ENCODE measurements at places on chromosomes 7 and 10.

DNA sequence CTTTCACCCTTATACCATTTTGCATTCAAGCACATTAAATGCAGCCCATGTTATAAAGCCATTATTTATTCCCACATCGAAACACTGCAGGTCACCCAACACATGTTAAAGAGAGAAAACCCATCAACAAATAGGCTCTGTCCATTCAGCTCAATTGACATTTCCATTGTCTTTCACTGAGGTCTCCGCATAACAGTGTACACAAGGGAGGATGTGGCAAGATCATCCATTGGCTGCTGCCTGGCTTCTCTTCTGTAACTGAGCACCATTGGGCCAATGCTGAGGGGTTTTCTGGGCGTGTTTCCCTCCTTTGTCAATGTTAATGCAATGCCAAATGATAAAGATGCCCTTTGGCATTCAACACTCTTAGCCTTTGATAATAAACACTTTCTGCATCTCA, 278.1 kb upstream of the SP4 start:
- DNase-seq, result no peak

GRCh38 chr10:122161795-122162194, 109.3 kb upstream of the BTBD16 start:
- no peak for DNase-seq

GRCh38 chr10:132057191-132057681, 8.5 kb upstream of the JAKMIP3 start:
- no peak for DNase-seq

DNA sequence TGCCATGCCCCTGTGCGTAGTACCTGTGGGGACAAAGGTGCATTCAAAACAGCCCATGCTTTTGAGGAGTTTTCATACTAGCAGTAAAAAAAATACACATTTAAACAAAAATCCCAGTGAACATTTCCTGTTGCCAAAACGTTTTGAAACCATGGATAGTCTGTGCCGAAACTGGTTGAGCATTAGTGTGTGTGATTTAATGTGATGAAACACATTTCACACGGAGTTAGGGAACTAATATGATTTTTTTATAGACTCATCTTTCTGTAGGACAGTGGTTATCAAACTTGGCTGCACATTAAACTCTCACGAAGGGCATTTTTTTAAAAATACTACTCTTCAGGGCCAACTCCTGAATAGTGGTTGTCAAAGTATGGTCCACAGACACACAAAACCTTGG, 111.8 kb upstream of the CREB5 start:
- no peak for DNase-seq

DNA sequence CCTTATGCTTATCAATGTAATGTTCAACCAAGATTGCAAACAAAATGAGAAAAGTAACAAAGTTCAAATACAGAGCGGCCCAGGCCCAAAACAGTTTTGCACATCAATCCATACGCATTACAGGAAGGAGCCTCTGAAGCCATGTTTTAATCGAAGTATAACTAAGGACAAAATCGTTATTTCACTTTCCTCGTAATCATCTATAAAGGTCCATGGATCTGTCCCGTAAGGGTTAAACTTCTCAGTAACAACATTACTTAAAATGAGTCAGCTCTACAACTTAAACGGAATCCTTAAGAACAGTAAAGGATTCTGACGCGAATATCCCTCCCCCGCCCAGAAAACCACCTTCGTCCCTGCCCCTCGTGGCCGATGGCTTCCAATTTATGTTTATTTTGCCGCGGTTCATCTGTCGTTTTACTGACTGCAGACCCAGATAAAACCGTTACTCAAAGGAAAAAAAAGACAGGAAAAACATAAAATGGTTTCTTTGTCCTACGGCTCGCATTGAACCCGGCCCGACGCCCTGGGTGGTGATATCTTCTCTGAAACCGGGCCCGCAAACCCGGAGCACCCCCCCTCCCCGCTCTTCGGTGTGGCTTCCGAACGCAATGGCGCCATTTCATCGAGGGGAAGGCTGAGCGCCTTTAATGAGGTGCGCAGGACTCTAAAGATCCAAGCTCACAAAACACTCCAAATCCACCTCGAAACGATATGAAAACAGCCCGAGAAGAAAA, 1.1 kb downstream of the HNRNPA2B1 start:
- DNase-seq, result peak; percentile 81

DNA sequence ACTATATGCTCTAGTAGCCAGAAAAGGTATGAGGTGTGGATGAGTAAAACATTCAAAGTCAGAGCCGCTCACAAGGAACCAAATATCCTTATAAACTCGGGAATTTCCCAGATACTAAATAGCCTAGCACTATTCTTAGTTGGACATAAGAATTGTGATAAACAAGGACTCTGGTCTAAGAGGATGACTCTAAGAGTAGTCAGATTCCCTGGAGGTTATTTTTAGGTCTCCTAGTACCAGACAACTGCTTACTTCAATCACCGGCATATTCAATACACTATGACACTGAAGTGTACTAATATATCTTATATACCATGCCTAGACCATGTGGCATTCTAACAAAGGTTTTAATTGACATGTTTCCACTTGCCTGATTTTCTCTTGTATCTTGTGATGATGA, 56.5 kb downstream of the LMBR1 start:
- DNase-seq, result no peak

GRCh38 chr10:68137171-68137570, 27.9 kb downstream of the MYPN start:
- no peak for DNase-seq

DNA sequence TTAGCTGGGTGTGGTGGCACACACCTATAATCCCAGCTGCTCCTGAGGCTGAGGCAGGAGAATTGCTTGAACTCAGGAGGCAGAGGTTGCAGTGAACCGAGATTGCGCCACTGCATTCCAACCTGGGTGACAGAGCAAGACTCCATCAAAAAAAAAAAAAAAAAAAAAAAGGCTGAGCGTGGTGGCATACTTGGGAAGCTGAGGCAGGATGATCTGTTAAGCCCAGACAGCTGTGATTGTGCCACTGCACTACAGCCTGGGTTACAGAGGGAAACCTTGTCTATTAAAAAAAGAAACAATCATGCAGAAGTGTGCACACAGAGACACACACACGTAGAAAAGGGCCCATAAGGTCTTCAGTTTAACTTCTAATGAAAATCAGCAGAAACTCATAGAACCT, 150.6 kb downstream of the TPST1 start:
- DNase-seq, result no peak

DNA sequence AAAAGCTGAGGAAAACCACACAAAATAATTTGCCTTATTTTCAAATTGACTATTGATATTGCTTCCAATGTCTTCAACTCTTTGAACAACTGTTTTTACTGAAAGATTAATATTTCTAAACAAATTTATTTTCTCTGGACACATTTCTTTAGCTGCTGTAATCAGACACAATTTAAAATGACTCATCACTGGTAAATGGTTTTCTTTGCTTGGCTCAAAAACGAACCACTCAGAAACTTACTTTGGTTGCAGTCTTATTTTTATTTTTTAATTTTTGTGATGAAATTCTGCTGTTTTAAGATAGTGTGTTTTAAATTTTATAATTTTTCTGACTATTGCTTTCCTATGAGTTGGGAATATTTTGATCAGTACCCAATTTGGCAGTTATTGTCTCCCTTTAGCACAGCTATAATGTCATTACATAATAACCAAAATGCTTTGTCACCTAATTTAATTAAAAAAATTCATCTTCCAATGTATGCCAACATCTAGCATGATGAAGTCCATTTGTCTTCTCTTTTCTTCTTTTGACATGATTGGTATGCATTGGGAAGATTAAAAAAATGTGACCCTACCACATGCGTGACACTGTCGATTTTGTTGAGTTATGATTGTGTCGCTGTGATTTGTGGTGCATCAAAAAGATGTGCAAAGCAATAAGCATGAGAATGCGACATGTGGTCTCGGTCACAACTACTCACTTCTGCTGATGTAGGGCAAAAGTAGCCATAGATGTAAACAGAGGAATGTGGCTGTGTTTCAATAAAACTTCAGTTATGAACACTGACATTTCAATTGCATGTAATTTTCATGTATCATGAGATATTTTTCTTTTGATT, 222.3 kb downstream of the SUGCT start:
- DNase-seq, result no peak
